Epithelial cell of proximal tubule (primary cell): ENCODE measurements at places on chromosomes 3 and 15. TPM values are rescaled to one million over a fixed set of nuclear protein-coding genes. Genes with fewer than 3 reads are reported as not detected.

The MESP1 gene
- total RNA-seq, result 1.9 and 2.7 TPM in 2 replicates

The SCAMP5 gene
- 4.7 and 19.5 TPM in 2 replicates for total RNA-seq

The AQP9 gene
- not detected in 2 replicates for total RNA-seq

The RTP4 gene
- 0.29 and 0.40 TPM in 2 replicates for total RNA-seq

The DCLK3 gene
- total RNA-seq, result 0.06 and 0.07 TPM in 2 replicates
